ENCODE measurements at places on chromosomes 2 and 18.

- no peak for DNase-seq
These were observed 657 bp downstream of the ATP8B1 start for GRCh38 chr18:57802213-57803102.

GRCh38 chr18:23890589-23890988 lies 124.0 kb upstream of the TTC39C start:
- DNase-seq: no peak

DNA sequence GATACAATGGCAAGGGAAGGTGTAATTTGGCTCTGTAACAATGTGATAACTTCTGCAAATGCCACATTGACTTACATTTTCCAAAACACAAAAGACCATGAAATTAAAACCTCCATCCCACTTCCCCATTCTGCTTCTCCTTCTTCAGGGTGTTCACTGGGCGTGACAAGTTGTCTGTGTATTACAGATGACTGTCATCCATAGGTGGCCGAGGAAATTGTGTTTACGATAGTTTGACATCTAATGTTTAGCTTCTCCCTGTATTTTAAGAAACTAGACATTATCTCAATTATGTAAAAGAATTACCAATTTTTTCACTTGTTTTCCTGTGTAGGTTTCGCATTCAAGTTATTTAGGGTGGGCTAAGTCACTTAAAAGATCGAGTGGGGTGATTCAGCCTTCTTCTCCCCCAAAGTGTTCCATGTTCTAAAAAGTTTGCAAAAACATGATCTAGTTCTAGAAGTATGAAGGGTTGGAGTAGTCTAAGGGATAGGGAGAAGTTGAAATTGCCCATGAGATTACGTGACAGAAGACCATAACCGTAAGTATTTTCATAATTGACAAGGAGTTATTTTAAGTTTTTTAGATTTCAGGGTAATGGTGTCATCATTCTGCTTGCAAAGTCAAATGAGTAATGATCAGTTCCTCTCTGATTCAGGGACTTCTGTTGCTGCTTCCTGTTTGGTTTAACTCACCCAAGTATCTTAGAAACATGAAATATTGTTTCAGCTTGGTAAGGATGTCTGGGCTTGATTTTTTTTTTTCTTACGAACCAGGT lies 25.2 kb upstream of the CYTIP start:
- DNase-seq: no peak

- DNase-seq: no peak
These were observed 263.2 kb upstream of the RASGRP3 start for GRCh38 chr2:33213244-33213643.

- no peak for DNase-seq
These were observed 28.1 kb downstream of the ARHGAP25 start for GRCh38 chr2:68762665-68763064.

DNA sequence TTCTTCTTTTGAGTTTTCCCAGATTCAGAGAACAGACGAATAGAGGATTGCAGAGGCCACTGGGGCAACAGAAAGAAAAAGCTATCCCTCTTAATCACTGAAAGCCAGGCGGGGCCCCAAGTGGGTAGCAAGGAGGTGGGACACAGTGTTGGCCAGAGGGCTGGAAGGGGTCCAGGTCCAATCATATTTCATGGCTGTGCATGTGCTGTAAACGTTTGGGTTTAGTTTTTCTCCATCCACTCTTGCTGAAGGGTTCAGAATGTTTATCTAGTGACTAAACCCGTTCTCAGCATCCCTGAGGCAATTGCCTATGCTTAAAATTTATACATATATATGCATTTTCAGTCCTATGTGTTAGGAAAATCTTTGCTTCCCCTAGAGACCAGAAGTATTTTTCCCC lies 99.4 kb upstream of the EPHA4 start:
- DNase-seq: no peak

DNA sequence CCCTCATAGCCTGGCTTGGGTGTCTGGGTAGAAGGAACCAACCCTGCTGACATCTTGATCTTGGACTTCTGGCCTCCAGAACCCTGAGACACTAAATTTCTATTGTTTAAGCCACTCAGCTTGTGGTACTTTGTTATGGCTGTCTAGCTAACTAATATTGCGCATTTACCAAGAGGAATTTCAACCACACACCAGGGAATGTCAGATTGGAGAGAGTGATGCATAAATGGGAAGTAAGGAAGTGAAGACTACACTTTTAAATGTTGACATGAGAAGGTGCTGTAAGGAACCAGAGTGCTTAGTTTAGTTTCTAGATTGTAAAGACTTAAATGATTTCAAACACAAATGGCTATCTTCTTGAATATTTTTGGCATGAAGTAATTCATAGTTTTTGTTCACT lies 98.9 kb upstream of the ITGB6 start:
- no peak for DNase-seq

- no peak for DNase-seq
These were observed 2.7 kb upstream of the IL18RAP start for GRCh38 chr2:102420290-102420689.

DNA sequence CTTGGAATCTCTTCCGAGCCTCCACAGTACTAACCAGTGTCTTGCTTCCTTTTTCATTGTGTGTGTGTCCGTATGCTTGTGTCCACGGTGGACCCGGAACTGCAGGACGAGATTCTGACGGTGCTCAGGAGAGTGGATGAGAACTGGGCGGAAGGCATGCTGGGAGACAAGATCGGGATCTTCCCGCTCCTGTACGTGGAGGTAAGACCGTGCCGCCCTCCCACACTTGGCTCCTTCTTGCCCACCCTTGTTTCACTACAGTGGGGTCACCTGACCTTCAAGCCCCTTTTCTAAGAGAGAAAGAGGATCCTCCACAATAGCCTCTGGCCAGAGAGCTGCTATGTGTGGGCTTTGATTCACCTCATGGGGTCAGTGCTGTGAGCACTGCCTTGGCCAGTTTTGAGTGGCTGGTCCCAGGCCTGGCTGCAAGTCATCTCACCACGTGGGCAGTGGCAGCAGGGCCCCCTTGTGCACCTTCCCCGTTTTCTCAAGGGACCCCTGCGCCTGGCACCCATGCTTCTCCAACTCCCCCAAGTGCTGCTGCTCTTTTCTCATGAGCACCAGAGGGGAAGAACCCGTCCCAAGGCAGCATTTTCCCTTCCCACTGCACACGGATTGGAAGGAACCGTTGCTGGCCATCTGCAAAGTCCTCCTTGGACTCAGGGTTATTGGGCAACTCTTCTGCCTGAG lies 242.1 kb downstream of the SEPTIN10 start:
- DNase-seq: no peak

DNA sequence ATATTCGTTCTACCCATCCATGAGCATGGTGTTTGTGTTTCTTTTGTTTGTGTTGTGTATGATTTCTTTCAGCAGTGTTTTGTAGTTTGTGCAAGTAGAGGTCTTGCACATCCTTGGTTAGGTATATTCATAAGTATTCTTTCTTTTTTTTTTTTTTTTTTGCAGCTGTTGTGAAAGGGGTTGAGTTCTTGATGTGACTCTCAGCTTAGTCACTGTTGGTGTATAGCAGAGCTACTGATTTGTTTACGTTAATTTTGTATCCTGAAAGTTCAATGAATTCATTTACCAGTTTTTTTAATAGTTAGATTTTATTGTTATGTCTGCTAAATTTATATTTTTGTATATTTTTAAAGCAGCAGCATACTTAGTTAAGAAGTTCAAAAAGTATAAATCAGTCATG lies 834.4 kb upstream of the NRXN1 start:
- no peak for DNase-seq

DNA sequence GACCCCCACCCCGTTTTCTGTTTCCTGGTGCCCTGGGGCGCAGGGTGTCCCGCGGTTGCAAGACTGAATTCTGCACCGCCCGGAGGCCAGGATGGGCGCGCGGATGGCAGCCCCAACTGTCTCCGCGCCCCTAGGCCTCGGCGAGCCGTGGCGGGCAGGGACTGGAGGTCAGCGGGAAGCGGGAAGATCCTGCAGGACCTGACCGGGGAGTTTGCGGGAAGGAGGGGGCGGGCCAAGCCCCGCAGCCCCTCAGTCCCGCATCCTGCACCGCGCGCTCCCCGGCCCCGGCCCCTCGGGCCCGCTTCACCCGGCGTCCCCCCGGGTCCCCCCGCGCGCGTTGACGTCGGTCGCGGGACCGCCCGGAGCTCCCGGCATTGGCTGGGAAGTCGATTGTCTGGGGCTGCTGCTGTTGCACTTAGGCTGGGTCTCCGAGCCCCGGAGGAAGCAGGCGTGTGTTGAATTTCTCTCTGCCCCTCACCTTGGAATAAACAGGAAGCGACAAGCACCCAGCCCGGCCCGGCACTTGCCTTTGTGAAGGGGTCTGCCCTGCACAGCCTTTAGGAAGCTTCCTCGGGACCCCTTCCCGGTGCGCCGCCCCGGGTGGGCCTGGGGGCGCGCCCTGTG lies at the start of gene LDLRAD4:
LDLRAD4 (plus strand) TSS at position 393 of the 624 bp plus-strand sequence.
- peak; percentile 74 for DNase-seq

DNA sequence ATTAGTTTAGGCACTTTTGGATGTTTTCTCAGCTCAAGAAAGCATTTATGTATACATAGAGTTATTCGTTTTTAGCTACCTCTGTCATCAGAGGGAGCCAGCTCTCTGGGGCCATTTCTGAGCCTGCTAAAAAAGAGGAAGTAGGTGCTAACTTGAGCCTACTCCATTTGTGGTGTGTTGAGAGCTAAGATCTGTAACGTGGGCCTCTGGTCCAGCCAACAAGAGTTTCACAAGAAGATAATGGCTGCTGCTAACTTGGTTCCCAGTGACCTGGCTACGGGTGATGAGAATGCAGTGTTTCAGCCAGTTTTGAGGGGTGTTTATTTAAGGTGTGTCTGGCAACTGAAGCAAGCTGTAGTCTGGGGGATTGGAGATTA lies 182.5 kb downstream of the PRKCE start:
- DNase-seq: no peak

DNA sequence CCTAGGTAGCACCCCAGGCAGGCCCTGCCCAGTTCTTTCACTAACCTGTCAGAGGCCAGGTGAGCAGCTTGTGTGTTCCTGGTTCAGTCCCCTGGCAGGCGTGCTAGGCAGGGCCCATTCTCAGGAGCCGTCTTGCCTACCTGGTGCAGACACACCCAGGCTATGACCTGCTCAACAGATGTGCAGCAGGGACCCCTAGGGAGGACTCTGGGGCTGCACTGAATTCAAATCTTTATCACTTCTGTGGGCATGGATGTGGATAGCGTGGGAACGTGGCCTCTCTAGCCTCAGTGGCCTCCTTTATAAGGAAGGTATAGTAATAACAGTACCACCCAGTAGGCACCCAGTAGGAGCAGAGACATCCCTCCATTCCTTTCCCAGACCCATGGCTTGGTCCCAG lies 48.4 kb downstream of the PLEKHB2 start:
- DNase-seq: no peak

- DNase-seq: no peak
These were observed 117.6 kb downstream of the FAM124B start for GRCh38 chr2:224284134-224284946.

- DNase-seq: no peak
These were observed 27.6 kb downstream of the GALNT3 start for GRCh38 chr2:165766326-165766927.

DNA sequence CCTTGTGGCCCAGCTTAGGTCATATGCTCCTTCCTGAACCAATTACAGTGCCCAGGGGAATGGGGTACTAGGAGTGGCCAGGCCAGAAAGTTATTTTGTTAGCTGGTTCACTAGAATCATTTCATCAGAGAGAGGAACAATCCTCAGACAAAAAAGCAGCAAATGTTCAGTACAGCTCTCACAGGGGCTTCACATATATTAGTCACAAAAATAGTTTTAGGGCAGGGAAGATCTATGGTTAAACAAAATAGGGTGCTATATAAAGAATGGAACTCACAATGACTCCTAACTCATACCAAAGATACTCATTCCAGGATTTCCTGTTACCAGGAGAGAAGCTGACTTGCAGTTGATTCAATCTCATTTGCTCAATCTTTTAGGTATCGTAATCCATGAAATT lies 71.0 kb downstream of the CWC22 start:
- no peak for DNase-seq

- DNase-seq: no peak
These were observed 130.1 kb downstream of the NFATC1 start for GRCh38 chr18:79525556-79526467.

GRCh38 chr2:180728928-180729559 lies 251.4 kb upstream of the UBE2E3 start:
- no peak for DNase-seq

GRCh38 chr2:101200676-101201075 lies 49.5 kb upstream of the TBC1D8 start:
- no peak for DNase-seq

DNA sequence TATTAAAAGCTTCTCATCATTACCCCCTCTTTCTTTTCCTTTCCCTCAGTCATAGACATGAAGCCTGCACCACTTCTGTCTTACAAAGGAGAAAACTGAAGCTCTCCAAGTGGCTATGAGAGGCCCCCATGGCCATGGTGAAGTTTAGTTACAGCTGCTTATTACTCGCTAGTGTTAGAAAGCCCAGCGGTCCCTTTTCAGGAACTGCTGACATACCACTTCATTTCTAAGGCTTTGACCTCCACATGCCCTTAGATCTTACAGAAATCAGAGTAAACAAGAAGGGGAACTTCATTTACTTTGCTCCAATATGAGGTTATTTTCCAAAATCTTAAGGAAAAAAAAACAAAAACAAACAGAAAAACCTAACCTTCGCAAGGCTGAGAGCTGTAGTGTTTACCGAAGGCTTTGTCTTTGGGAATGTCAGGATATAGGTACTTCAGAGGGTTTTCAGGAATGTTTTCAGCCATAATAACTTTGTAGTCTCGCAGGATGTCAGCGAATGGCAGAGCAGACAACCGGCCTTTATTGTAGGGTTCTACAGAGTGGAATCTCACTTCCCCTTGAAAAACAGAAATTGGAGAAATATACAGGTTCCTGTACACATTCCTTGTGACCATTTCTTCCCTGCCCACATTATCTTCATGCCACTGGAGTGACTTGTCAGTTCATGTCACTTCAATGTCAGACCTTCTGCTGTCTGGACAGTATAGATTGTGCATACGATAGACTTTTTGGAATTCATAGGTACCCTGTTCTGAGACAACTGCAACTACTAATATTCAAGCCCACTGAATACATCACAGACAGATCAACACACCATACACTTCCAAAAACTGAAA lies 18.8 kb upstream of the STAT1 start:
- DNase-seq: no peak

DNA sequence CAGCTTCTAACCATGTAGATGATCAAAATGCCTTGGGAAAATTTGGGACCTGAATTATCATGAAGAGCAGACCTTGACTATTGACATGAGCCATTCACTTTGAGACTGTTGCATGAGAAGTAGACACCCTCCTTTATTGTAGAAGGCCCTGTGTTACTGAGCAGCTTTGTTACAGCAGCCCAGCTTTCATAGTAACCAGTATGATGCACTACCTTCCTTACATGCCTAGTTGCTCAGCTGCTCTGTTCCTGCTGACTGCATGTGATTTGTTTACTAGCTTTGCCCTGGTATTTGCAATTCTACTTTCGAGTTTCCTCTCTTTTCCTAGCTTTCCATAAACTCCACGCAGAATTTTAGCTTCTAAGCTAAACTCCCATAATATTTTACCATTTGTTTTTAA lies 11.2 kb upstream of the FN1 start:
- no peak for DNase-seq

DNA sequence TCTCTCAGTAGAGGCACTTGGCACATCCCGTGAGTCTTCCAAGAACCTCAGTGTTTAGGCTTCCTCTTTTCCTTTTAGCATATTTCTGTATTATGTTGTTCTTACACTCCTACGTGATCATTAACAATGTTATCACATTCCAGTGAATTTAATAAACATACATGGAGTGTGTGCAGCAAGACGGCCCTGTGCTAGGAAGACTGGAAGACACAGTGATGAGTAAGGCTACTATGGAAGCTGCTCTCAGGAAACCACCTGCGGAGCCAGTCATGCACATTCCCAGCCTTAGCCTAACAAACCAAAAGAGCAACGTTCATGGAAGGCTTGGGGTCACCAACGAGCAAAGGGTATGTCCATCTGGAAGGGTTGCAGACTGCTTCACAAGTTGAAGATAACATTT lies 103.4 kb downstream of the ETAA1 start:
- DNase-seq: no peak

Measured in 8988T (cell line).